GM20000 (cell line): ENCODE measurements at places on chromosomes 3 and 15.

GRCh38 chr3:29334706-29335105 lies 53.8 kb downstream of the RBMS3 start:
- no peak for DNase-seq

GRCh38 chr3:108835101-108835500 lies 12.5 kb downstream of the TRAT1 start:
- DNase-seq: no peak

- DNase-seq: no peak
Observed at GRCh38 chr3:184455991-184456390, 76.1 kb downstream of the CHRD start.

DNA sequence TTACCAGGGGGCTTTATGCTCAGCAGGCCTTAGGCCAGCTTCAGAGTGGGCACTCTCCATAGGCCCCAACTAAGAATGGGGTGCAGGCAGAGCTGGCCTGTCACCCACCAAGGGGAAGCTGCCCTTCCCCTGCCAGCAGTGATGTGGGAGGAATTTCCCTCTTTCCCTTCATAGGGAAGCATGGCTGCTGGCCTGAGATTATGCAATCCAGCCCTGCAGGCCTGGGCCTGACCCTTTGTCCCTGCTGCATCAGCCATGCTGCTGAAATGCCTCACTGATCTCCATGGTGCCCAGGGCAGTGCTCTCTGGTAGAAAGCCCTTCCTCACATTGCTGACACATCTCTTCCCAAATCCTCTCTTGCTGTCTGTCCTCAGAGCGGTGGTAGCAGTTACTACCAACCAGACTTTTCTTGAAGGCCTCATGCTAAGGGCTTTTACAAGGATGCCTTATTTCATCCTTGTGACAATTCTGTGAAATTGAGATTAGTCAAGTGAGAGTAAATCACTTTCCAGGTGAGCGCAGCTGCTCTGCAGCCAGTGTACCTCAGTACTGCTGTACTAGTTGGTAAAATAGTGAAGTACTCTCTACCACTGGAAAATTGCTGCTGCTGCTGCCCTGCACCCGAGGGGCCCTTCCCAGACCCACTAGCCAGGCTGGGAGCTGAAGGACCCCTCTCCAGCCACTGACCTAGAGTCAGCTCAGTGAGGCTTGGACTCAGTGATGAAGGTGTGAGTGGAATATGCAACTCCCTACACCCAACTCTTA lies 33.8 kb downstream of the MRAS start:
- DNase-seq: no peak

GRCh38 chr3:111605018-111605417 lies 9.9 kb upstream of the ZBED2 start:
- no peak for DNase-seq

DNA sequence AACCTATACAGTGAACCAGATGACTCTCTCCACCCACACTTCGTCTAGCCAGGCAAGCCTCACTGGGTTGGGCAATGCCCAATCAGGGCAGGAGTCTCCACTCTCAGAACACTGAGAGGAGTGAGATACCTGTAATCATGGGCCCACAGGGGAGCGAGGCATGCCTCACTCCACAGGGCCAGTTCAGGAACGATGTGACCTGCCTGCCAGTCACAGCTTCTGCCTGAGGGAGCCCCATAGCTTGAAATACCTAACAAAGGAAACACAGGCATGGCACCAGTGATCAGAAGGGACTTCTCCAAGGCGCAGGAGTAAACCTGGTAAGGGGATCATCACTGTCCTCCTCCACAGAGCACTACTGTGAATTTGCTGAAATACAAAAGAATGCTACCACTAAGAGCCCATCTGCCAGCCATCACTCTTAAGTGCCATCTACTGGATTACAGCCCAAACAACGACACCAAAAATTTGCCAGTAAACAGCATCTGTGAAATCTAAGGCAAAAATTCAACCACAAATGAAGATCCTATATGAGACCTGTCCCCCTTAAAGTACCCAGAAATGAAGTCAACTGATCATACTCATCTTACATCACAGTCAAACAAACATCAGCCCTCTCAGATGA lies 689.9 kb upstream of the SEMA6D start:
- no peak for DNase-seq

- DNase-seq: no peak
Observed at GRCh38 chr15:62119227-62119864, 45.7 kb downstream of the C2CD4B start.

DNA sequence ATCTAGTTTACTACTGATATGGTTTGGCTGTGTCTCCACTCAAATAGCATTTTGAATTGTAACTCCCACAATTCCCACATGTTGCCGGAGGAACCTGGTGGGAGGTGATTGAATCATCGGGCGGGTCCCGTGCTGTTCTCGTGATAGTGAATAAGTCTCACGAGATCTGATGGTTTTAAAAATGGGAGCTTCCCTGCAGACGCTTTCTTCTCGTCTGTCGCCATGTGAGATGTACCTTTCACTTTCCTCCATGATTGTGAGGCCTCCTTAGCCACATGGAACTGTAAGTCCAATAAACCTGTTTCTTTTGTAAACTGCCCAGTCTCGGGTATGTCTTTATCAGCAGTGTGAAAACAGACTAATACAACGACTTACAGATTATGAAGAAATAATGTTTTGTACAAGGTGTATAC lies 35.6 kb upstream of the PYDC2 start:
- no peak for DNase-seq
